NCI-H345 (cell line): ENCODE measurements at places on chromosomes 4 and X.
A peak's percentile ranks its signal among the peaks of the same experiment; 100 is the strongest.

GRCh38 chrX:21155916-21156315 lies 218.3 kb upstream of the CNKSR2 start:
- no peak for DNase-seq

DNA sequence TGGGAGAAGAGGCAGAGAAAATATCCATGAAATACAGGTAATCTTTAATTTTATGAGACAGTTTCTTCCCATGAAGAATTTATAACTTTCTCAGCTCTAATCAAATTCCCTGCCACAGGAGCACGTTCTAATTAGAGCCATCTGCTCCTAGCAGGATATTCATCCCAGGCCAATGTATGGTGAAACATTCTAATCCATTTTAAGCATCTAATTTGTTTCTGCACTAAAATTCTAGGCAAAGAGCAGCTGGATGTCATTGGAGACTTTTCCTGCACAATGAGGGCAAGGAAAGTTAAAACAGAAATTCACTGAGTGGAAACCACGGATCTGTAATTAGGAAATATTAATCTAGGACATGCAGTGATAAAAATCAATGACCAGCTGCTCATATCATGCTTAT lies 107.7 kb upstream of the ZFP42 start:
- DNase-seq = no peak

DNA sequence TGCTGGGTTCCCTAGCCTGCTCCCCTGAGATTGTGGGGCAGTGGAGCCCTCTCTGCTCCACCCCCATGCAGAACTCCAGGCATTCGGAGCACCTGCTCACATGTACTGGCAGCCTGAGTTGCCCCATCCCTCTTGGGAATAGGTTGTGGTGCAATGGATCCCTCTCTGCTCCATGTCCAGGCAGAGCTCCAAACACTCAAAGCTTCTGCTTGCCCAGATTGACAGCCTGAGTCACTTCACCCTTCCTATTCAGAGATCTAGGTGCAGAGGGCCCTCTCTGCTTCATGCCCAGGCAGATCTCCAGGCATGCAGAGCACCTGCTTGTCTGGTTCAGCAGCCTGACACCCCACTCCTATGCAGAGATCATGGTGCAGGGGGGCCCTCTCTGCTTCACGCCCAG lies 18.6 kb upstream of the TEX13B start:
- DNase-seq = peak; percentile 81

GRCh38 chr4:151743128-151743854 lies 17.5 kb downstream of the GATB start:
- no peak for DNase-seq

DNA sequence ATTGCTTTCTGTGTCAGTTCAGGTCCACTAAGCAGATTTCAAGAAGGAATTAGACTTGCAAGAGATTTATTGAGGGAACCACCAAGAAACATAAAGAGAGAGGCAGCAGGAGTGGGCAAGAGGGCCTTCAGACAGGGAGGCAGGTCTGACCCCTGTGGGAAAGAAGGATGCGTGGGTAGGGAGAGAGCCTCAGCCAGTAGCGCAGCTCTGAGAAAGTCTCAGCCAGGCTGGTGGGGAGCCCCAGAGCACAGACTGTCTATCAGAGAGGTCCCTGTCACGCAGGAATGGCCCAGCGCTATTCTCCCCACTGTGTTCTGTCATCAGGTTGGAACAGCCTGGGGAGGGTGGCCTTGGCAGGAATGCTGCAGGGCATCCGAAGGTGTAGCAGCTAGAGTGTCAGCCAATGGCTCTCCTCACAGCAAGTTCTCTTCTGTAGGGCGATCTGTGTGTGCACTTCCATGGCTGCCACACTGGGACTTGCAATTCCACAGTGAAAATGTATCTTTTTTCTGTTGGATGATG lies 48.0 kb downstream of the OTC start:
- no peak for DNase-seq

- DNase-seq = no peak
These were observed 474.0 kb upstream of the TECRL start for GRCh38 chr4:64883087-64883807.

DNA sequence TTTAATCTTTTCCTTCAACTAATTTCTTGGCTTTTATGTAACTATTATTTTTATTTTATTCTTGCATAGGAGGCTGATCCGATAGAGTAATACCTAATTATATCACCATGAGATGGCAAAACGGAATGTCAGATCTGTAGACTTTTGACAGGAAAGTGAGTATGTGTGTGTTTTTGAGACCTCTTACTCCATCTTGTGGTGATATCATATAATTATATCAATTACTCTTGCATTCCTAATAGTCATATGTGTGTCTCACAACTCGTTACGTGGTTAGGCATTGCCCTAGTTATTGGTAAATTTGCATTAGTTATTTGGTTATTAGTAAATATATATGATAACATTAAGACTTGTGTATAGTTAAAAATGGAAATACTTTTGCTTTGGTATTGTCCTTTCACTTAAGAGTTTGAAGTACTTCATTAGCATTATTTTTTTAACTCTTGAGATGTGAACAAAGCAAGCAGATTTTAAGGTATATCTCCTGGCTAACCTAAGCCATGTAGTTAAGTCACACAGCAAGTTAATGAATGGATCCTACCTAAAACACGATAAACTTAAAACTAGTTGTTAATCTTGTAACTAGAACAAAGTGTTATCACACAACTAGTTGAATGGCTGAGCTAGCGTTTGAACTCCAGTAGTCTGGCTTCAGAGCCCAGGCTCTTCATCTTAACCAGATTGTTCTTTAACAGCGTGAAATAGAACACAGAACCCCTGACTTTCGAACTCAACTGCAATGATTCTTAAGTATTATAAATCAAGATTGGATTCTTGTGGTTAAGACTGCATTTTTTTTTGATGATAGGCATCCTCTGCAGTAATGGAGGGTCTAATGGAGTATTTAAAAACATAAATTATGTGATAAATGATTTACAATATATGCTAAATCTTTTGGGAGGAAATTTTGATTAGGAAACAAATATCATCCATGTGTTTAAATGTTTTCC lies 67.1 kb downstream of the PGRMC2 start:
- DNase-seq = no peak

DNA sequence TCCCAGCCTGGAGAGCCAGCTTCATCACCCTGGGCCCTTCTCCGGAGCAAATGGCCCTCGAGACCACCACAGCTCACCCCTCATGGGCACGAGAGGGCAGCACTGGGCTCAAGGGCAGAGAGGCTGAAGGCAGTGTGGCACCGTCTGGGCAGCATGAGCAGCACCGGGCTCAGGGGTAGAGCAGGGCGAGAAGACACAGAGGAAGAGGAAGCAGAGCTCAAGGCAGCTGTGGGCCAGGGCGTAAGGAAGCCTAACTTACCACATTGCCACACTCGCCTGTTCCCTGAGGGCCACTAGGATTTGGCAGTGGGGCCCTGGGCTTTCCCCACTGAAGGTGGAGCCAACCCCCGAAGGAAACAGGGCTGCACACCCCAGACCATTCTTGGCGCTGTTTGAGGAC lies 15.5 kb downstream of the ZNF185 start:
- no peak for DNase-seq

DNA sequence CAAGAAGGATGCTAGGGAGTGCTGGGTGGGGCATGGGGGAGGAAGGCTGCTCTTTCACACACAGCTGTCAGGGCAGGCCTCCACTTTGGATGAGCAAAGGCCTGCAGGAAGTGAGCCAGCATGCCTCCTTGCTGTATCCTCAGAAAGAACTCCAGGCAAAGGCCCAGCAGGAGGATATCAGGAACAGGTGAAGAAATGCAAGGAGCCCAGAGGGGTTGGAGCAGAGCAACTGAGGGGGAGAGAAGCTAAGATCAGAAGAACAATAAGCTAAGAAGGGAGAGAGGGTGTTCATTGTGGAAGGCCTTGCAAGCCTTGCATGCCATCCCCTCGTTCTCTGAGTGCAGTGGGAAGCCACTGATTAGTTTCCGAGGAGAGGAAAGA lies 115.1 kb downstream of the CAMK2D start:
- DNase-seq = no peak

GRCh38 chr4:14178421-14178820 lies 550.9 kb upstream of the BOD1L1 start:
- DNase-seq = no peak

GRCh38 chr4:23875317-23875716 lies 14.5 kb downstream of the PPARGC1A start:
- no peak for DNase-seq

DNA sequence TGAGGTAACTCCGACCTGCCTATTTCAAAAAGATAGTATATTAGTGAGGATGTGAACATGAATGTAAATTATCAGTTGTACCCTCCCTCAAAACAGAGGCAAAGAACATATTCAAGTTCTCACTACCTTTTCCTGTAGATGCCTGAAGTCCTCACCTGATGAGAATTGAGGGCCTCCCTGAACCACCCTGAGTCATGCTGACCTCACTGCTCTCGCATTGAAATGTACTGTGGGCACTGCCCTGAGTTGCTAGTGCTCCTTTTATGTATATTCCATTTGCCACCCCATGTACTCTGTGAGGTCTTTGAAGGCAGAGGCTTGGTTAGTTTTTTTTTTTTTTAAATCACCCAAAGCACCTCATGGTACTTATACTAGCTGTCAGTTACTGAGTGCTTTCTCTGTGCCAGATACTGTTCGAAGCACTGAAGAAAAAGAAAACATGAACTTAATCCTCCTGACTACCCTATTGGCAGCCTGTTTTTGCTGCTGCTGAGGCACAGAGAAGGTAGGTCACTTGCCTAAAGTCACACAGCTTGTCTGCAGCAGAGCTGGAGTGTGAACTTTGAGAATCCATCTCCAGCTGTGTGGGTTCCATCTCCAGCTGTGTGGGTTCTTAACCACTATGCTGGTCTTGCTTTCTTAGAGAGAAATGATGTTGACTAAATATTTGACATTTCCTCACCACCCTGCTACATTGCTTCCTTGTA lies 253.1 kb upstream of the GPC4 start:
- no peak for DNase-seq

GRCh38 chrX:13383907-13384306 lies 64.1 kb upstream of the ATXN3L start:
- DNase-seq = no peak

DNA sequence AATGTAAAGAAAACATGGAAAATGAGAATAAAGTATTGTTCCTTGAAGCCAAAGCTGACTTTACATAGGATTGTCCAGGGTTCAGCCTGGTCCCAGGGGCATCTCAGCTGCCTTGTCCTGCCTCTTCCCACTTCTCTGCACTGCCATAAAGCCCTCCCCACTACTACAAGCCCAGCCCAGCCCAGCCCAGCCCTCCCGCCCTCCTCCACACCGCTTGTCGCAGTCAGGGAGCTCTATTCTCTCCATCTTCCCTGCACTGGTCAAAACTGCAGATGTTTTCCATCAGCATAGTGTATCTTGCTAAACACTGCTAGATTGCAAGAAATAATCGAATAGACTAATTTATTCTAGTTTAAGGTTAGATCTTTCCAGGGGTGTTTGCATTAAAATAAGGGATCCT lies 100.3 kb downstream of the TENM3 start:
- DNase-seq = no peak

DNA sequence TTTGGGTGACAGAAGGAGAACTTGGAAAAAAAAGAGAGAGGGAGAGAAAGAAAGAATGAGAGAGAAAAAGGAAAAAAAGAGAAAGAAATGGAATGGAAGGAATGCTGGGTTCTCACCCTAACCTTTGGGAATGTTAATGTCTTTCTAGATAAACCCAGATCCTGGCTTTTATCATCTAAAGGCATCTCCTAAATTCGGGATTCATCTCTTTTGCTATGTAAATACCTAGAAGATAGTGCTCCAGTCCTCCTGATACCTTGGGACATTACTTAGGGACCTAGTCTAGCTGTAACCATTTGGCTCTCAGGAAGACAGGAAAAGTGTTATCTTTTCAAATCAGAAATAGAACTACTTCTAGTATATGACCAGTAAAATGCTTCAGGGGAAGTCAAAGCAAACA lies 15.8 kb upstream of the SPCS3 start:
- DNase-seq = no peak

- DNase-seq = no peak
These were observed 31.4 kb downstream of the HMX1 start for GRCh38 chr4:8840006-8840793.

GRCh38 chrX:95860127-95860526 lies 824.5 kb upstream of the DIAPH2 start:
- DNase-seq = no peak

DNA sequence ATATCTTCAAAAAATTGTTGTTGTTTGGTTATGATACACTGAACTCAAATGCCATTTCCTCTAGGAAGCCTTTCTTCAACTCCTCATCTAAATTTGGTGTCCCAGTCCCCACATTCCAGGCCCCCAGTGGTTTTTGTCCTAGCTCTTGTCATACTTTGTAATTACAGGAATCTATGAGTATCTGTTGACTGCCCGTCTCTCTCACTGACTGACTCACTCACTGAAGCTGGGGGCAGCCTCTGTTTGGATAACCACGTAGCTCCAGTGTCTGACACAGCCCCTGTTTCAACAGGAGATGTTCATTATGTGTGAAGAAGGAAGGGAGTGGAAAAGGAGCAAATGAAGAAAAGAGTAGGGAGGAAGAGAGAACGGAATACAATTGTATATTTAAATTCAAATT lies 284.1 kb upstream of the TENM3 start:
- DNase-seq = no peak

- DNase-seq = no peak
These were observed 13.3 kb downstream of the CLDN2 start for GRCh38 chrX:106933538-106933961.

GRCh38 chrX:153499876-153500275 lies 5.1 kb downstream of the BGN start:
- no peak for DNase-seq

DNA sequence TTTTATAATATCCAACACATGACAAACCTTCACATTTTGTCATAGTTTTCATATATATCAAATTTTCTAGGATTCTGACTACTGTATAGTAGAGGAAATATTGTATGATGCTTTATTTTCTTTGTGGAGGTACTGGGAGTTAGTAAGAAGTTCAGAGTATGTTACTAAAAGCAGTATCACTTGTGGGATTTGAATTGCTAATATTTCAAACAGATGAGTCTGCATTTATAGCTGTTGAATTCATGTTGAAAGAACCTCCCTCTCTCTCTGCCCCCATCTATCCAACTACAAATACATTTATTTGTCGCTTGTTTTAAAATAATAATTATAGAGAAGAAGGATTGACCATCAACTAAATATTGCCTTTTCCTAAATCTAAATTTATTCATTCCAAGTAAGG lies 29.8 kb upstream of the MAPK10 start:
- DNase-seq = no peak
